ENCODE measurements at places on chromosomes 3 and 15.

DNA sequence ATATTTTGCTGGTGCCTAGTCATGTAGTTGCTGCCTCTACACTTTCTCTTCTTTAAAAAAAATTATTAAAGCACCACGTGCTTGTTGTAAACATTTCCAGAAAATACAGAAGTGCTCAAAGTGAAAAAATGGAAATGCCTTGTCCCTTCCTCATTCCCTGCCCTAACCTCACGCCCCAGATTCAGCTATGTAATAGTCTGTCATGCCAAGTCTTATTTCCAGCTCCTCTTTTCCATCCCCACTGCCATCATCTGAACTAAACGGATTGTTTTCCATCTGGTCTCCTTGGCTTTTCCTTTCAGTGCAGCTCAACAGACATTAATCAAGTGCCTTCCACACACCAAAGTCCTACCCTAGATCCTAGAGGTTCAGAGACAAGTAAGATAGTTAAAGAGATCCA lies 15.5 kb downstream of the ZNF774 start:
- H3K4me1 ChIP-seq: peaks cover 22% of the 10 kb centered on the region
- no peaks in the 10 kb centered on the region for H3K36me3 ChIP-seq
- H3K27me3 ChIP-seq: no peaks in the 10 kb centered on the region
- H3K4me3 ChIP-seq: no peak overlapping the region
- DNase-seq: no peak
- H3K27ac ChIP-seq: no peak overlapping the region

DNA sequence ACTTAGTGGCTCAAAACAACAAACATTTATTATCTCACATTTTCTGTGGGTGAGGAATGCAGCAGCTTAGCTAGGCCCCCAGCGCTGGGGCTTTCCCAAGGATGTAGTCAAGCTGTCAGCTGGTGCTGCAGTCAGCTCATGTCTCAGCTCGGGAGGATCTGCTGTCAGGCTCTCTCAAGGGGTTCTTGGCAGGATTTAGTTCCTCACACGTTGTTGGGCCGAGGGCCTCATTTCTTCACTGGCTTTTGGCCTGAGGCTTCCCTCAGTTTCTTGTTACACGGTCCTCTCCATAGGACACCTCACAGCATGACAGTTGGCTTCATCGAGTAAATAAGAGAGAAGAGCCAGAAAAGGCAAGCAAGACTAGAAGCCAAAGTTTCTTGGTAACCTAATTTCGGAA lies 13.7 kb upstream of the U2SURP start:
- H3K27ac ChIP-seq: no peak overlapping the region
- H3K4me1 ChIP-seq: no peaks in the 10 kb centered on the region
- H3K4me3 ChIP-seq: no peak overlapping the region
- DNase-seq: no peak
- H3K36me3 ChIP-seq: no peaks in the 10 kb centered on the region

GRCh38 chr3:120726791-120727190 lies 15.5 kb downstream of the RABL3 start:
- H3K4me3 ChIP-seq: no peak overlapping the region
- H3K27ac ChIP-seq: no peak overlapping the region
- H3K4me1 ChIP-seq: peaks cover 6% of the 10 kb centered on the region
- no peak for DNase-seq

DNA sequence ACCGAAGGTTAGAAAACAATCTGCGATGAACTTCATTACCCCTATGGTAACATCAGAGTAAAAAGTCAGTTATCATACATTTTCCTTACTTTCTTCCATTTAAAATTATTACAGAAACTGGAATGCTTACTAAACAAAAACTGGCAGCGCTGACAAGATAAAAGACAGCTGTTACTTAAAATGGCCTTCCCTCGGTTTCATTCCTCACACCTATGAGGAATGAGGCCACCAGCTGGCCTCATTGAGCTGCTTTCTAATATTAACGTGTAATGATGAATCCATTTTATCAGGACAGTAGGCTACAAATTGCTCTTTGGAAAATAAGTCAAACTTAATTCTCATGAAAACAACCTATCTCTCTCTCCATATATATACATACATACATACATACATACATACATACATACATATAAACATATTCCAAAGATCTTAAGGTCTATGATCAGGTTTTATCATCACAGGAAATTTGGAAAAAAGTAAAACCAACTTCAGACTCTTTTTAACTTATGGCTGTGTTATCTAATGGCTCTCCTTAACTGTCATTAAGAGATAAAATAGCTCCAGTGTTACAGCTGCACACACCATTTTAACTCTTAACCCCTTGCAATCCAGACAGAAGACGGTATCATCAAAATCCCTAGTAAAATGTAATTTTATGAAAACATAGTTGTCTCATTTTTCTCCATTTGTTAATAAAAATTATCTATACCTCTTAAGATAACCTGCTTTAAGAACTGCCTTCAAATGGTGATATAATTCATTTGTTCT lies 5.2 kb downstream of the CCNL1 start:
- H3K36me3 ChIP-seq: peaks cover 95% of the 10 kb centered on the region
- H3K27me3 ChIP-seq: no peaks in the 10 kb centered on the region
- peak overlapping the region; percentile 76 for H3K4me3 ChIP-seq
- H3K27ac ChIP-seq: peak overlapping the region; percentile 77

DNA sequence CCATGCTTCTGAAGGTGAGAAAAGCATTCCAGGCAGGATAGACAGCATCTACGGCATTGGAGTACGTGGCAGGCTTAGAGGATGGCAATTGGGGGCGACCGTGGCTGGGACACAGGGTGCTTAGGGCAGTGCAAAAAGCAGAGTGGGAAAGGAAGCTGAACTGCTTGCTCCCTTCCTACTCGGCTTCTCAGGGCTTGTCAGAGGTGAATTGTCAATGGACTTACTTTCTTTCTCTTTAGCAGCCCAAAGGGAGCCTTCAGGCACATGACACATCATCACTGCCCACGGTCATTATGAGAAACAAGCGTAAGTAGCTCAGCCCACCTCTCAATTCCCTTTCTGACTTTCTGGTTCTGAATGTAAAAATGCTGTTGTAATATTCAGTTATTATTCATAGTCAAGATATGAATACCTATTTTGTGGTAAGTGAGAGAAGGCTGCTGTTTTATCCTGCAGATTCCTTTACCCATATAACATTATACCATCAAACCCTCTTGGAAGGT lies 84.3 kb downstream of the KLHL25 start:
- H3K36me3 ChIP-seq: peaks cover 71% of the 10 kb centered on the region
- DNase-seq: no peak
- no peaks in the 10 kb centered on the region for H3K27me3 ChIP-seq
- peak overlapping the region; percentile 99 for H3K27ac ChIP-seq

DNA sequence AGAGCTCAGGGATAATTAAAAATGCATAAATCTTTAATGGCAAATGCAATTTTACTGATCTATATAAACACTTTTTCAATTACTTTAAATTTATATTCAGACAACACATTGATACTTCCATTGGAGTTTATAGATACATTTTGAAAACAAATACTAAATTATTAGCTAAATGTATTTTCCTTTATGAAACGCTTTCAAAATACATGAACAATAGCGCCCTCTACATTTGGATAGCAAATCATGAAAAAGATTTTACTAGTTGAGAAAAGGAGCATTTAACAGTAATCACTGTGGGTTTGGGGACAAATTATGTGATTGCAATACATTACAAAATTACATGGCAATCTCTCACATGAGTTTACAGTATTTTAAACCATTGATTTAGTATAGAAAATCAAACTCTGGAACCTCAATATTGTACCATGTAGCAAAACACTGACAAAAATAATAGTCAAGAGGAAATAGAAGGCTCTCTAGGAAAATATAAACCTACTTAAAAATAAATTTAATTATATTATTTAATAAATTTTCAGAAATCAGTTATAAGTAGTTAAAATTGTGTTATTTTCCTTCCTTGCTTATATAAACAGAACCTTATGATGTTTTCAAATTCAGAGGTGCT lies 207.9 kb downstream of the ZIC1 start:
- H3K4me3 ChIP-seq: no peak overlapping the region
- H3K4me1 ChIP-seq: no peaks in the 10 kb centered on the region
- no peak overlapping the region for H3K27ac ChIP-seq
- no peaks in the 10 kb centered on the region for H3K27me3 ChIP-seq

- peaks cover 49% of the 10 kb centered on the region for H3K36me3 ChIP-seq
- no peak for DNase-seq
- no peak overlapping the region for H3K27ac ChIP-seq
- H3K4me3 ChIP-seq: no peak overlapping the region
- H3K4me1 ChIP-seq: peaks cover under 1% of the 10 kb centered on the region
These were observed 8.2 kb downstream of the AP3S2 start for GRCh38 chr15:89885611-89886010.

GRCh38 chr15:85532689-85533088 lies 152.3 kb downstream of the AKAP13 start:
- no peak overlapping the region for H3K4me3 ChIP-seq
- H3K4me1 ChIP-seq: peaks cover 38% of the 10 kb centered on the region
- DNase-seq: no peak
- peak overlapping the region; percentile 90 for H3K27ac ChIP-seq
- H3K27me3 ChIP-seq: no peaks in the 10 kb centered on the region
- peaks cover 9% of the 10 kb centered on the region for H3K36me3 ChIP-seq

DNA sequence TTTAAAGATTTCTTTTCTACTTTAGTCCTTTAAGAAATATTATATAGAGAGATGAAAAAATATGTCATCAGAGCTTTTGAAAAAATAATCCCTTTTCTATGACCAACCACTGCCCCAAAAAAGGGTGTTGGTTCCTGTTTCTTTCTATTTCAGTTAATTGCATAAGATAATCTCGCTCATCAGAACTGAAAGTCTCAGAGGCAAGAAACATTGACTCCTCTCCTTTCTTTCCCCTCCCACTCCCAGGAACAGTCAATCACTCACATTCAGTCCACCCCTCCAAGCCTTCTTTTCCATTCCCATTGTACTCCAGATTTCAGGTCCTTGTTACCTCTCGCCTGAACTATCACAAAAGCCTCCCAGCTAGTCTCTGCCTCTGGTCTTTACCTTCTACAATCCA lies 153.7 kb upstream of the ABI3BP start:
- no peaks in the 10 kb centered on the region for H3K36me3 ChIP-seq
- no peak overlapping the region for H3K4me3 ChIP-seq
- no peak for DNase-seq
- no peak overlapping the region for H3K27ac ChIP-seq

DNA sequence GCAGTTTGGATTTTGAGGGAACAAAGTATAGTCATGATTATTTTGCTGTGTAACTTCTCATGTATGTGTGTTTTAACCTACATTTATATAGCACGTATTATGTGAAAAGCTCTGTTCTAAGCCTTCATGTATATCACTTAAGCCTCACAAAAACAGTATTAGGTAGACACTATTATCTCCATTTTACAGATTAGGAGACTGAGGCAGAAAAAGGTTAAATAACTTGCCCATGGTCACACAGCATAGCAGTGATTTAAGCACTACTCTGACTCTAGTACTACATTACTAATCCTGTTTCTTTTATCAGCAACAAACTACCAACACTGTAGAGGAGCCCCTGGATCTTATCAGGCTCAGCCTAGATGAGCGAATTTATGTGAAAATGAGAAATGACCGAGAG lies 2.6 kb downstream of the LSM3 start:
- H3K4me1 ChIP-seq: peaks cover 50% of the 10 kb centered on the region

DNA sequence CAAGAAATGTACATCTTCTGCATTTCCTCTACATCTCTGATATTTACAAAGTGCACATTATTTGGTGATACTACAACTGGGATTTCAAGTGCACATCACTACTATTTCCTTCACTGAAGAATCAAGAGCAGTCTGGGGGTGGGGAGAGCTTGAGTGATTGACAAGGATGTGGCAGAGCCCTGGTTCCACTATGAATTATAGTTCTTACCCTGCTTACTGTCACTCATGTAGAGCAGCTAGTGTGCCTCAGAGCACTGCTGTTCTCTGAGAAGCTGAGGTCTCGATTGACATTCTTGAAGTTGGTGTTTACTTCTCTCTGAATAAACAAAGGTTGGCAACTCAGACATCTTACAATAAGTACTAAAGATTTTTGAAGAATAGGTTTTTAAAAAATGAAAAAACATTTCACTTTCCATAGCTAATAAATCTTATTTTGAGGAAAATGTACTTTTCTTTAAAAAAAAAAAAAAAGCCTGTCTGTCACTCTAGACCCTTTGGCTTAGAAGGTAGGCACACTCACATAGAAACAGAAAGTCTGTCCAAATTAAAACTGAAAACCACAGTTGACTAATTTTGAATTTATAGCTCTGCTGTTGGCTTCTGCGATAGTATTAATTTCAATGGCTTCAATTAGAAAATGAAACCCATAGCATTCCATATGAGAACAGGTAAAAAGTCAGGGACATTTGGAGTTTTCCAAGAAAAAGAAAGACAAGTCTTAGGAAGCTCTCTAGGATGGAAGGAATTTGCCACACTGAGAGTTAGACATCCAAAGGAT lies 5.6 kb downstream of the GREM1 start:
- H3K4me1 ChIP-seq: no peaks in the 10 kb centered on the region
- DNase-seq: no peak
- peaks cover 72% of the 10 kb centered on the region for H3K27me3 ChIP-seq

GRCh38 chr3:47976135-47976732 lies 40.0 kb downstream of the MAP4 start:
- no peak for DNase-seq
- H3K4me1 ChIP-seq: no peaks in the 10 kb centered on the region
- peaks cover 4% of the 10 kb centered on the region for H3K36me3 ChIP-seq
- H3K4me3 ChIP-seq: no peak overlapping the region

- H3K4me3 ChIP-seq: no peak overlapping the region
- no peaks in the 10 kb centered on the region for H3K36me3 ChIP-seq
- DNase-seq: no peak
- no peaks in the 10 kb centered on the region for H3K4me1 ChIP-seq
- no peak overlapping the region for H3K27ac ChIP-seq
These were observed 11.1 kb upstream of the CDV3 start for GRCh38 chr3:133562376-133562775.

- DNase-seq: no peak
- H3K4me3 ChIP-seq: peak overlapping the region; percentile 23
- peaks cover 8% of the 10 kb centered on the region for H3K4me1 ChIP-seq
- peaks cover 66% of the 10 kb centered on the region for H3K27me3 ChIP-seq
- no peaks in the 10 kb centered on the region for H3K36me3 ChIP-seq
These were observed 185.9 kb upstream of the LINGO1 start for GRCh38 chr15:77818484-77819047.

GRCh38 chr3:18112674-18113375 lies 312.3 kb downstream of the SATB1 start:
- no peak overlapping the region for H3K4me3 ChIP-seq
- H3K27me3 ChIP-seq: peaks cover 8% of the 10 kb centered on the region
- no peaks in the 10 kb centered on the region for H3K4me1 ChIP-seq
- H3K36me3 ChIP-seq: no peaks in the 10 kb centered on the region

DNA sequence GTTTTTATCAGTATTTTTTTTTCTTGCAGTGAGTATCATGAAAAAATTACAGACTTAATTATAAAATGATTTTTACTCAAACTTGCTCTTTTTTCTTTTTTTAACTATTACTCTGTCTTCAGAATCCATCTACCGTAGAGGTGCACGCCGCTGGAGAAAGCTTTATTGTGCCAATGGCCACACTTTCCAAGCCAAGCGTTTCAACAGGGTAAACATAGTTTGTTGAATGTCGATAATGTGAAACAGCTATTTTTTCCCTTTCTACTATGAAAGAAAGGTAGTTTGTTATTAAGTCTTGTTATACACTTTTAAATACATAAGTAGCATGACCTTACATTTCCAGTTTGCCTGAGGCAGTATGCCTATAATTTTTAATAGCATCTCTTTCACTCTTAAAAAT lies 45.6 kb downstream of the PRKCI start:
- no peaks in the 10 kb centered on the region for H3K4me1 ChIP-seq
- H3K27me3 ChIP-seq: no peaks in the 10 kb centered on the region
- H3K27ac ChIP-seq: no peak overlapping the region
- H3K4me3 ChIP-seq: no peak overlapping the region
- DNase-seq: no peak

- no peak overlapping the region for H3K27ac ChIP-seq
- peaks cover 89% of the 10 kb centered on the region for H3K4me1 ChIP-seq
- H3K27me3 ChIP-seq: no peaks in the 10 kb centered on the region
- H3K36me3 ChIP-seq: peaks cover 11% of the 10 kb centered on the region
These were observed 26.4 kb downstream of the TIGIT start for GRCh38 chr3:114320246-114320645.
